ENCODE measurements at places on chromosomes 2 and 18. TPM values are rescaled to one million over a fixed set of nuclear protein-coding genes. Genes with fewer than 3 reads are reported as not detected.

GULP1 gene
- polyA plus RNA-seq: 8.2 TPM

ITGA4 gene
- 1.2 TPM for polyA plus RNA-seq

WDR33 gene
- 7.9 TPM for polyA plus RNA-seq

DPP10 gene
- 0.56 TPM for polyA plus RNA-seq

CD8B2 gene
- polyA plus RNA-seq: not detected

CDKL4 gene
- not detected for polyA plus RNA-seq

GKN1 gene
- 123 TPM for polyA plus RNA-seq

NPAS2 gene
- 32.2 TPM for polyA plus RNA-seq

IL1F10 gene
- not detected for polyA plus RNA-seq

CYP27A1 gene
- polyA plus RNA-seq: 10.4 TPM

PNKD gene
- 114 TPM for polyA plus RNA-seq
